Stromal cell of bone marrow (primary cell): ENCODE measurements at places on chromosomes 1 and 21.
A peak's percentile ranks its signal among the peaks of the same experiment; 100 is the strongest.

DNA sequence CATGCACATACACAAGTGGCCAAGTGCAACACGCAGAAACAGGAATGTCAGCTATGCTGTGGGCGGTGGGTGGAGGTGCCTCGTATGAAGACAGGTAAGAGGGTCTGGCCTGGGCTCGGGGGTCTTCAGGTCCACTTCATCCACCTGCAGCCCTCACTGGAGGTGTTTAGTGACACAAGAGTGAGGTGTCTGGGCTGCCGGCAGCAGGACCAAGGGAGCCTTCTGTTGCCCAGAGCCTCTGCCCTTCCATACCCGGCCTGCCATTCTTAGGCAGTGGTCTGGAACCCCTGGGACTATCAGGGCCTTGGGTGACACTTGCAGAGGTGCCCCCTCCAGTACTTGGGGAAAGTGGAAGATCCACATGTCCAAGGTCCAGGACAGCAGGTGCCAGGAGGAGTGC is 21.7 kb upstream of the ACTRT2 start:
- DNase-seq: no peak

- no peak for DNase-seq
Measured at GRCh38 chr1:28510273-28510969, 4.6 kb downstream of the RCC1 start.

- DNase-seq: no peak
Measured at GRCh38 chr1:48767975-48768510, 8.6 kb downstream of the BEND5 start.

- no peak for DNase-seq
Measured at GRCh38 chr1:217622042-217622441, 8.8 kb downstream of the GPATCH2 start.

- DNase-seq: no peak
Measured at GRCh38 chr1:153577624-153578051, 12.0 kb upstream of the S100A2 start.

- DNase-seq: no peak
Measured at GRCh38 chr1:201353186-201353940, 24.1 kb downstream of the TNNT2 start.

DNA sequence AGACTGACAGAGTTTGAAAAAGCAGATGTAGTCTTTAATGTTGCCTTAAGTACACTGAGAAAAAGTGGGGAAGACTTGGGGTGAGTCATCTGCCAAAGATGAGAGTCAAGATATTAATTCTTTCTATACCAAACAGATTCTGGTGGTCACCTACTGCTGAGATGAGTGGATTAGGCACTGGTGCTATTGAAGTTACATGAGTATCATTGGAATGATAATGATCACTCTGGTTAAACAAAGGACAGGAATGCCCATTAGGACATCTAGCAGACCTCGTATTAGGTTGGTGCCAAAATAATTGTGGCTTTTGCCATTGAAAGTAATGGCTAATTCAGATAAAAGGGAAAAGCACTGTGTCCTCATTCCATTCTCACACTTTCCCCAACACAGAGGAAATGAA is 1588.9 kb downstream of the KCNT2 start:
- no peak for DNase-seq

DNA sequence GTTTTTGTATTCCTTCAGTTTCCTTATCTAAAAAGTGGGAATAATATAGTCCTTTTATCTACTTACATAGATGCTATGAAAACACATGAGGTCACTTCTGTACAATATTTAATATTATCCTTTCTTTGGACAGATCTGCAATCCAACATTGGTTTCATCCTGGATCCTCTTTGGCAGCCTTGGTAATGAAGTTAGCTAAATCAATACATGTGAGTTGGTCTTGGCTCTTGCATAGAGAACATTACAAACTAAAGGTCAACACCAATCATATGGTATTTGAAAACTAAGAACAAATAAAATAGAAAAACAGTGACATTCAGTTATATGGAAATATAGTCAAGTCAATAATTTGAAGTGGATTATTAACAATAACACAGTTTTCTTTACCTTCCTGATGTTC is 3.2 kb upstream of the EDEM3 start:
- DNase-seq: no peak

GRCh38 chr1:243526180-243526579 is 270.3 kb downstream of the SDCCAG8 start:
- no peak for DNase-seq

DNA sequence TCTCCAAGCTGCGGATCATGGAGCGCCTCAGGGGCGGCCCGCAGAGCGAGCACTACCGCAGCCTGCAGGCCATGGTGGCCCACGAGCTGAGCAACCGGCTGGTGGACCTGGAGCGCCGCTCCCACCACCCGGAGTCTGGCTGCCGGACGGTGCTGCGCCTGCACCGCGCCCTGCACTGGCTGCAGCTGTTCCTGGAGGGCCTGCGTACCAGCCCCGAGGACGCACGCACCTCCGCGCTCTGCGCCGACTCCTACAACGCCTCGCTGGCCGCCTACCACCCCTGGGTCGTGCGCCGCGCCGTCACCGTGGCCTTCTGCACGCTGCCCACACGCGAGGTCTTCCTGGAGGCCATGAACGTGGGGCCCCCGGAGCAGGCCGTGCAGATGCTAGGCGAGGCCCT is 2.7 kb downstream of the CPTP start:
- no peak for DNase-seq

- DNase-seq: no peak
Measured at GRCh38 chr1:197063212-197063611, 3.8 kb downstream of the F13B start.

DNA sequence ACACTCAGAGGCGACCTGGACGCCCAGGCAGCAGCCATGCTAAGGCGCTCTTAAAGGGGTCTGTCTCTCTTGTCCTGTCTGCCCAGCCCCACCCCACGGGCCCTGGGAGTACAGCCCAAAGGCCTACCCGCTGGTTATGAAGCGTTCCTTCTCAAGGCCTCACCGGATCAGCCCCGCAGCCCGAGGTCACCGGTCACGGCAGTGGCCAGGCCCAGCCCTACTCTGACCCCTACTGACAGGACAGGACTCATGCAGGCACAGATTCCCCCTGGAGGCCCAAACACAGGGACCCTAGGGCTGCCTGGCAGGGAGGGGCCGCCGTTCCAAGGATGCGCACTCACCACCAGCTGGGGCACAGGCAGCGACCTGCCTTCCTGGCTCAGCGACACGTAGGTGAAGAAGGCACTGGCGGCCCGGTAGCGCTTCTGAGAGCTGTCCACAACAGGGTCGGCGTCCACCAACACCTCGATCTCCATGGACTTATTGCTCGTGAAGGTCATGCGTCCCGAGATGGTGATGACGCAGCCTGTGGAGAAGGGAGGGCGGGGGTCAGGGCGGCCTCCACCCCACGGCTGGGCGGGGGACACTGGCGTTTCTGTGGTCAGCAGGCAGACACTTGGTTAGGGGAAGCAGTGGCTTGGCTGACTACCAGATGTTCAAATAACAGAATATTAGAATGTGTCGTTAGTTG is 20.0 kb upstream of the GPR153 start:
- no peak for DNase-seq

DNA sequence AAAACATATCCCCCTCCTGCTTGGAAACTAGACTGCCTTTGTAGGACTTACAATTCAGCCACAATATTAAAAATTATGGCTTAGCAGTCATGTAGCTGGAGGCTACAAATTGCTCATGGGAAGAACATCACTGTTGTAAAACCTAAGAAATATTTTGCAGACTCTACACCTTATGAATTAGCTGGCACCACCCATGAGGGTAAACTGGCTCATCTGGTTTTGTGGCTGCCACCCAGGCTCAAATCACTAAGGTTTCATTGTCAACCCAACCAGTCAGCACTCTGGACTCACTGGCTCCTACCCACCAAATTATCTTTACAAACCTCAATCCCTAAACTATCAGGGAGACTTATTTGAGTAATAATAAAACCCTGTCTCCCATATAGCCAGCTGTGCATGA is 100.7 kb upstream of the OLFM3 start:
- DNase-seq: no peak

GRCh38 chr21:15422783-15423182 is 307.0 kb upstream of the USP25 start:
- peak; percentile 15 for DNase-seq

DNA sequence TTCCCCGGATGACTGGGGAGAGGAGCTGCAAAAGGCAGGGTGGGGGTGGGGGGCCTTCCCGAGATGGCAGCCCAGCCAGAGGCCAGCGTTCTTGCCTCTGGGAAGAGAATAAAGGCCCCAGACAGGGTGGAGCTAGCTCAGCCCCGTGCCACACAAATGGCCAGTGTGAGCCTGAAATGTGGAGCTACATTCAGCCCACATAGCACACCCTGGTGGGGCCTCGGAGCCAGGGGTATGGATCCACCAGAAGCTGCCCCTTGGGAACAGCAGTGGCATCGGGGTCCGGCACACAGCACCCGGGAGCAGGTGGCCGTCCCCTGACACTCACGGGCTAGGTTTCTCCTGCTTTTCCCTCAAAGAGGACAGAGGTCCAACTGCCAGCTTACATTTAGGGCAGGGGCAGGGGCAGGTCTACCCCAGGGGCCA is 93.9 kb downstream of the PDE9A start:
- no peak for DNase-seq

DNA sequence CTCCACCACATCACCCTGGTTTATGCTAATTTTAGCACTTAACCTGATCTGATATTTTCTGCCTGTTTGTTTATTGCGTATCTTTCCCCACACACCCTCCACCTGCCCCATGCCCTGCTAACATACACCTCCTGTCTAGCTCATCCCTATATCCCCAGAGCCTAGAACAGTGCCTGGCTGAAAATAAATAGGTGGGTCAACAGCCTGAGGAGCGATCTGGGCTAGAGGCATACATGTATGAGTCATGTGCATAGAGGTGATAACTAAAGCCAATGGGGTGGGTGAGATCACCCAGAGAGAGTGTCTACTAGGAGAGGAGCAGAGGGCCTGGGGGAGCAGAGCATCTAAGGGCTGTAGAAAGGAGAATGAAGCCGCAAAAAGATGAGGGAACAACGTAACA is 2.7 kb downstream of the HTR1D start:
- no peak for DNase-seq

DNA sequence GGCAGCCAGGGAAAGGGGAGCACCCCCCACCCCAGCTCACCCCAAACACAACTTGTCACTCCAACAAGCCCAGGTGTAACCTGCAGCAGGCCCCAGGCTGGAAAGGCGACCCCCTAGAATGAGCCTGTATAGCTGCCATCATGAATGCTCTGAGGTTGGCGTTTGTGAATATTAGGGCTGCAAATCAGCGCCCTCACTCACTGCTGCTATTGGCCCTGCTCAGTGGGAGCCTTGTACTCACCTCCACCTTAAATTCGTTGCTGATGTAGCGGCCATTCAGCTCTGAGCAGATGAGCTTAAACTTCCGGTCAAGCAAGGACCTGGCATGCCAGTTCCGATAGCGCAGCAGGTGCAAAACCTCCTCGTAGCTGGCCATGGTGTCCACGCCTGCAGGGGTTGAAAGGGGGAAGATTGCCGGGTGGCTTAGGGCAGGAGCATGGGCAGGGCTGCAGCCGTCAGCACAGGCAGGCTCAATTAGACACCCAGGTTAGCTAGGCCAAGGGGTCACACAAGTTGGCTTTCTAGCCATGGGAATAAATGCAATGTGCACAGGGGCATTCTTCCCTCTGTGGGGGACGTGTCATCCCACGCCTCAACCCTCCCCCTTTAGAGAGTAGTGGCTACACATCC is 81.7 kb downstream of the PIK3CD start:
- no peak for DNase-seq

- no peak for DNase-seq
Measured at GRCh38 chr1:234639961-234640360, 30.0 kb upstream of the IRF2BP2 start.

DNA sequence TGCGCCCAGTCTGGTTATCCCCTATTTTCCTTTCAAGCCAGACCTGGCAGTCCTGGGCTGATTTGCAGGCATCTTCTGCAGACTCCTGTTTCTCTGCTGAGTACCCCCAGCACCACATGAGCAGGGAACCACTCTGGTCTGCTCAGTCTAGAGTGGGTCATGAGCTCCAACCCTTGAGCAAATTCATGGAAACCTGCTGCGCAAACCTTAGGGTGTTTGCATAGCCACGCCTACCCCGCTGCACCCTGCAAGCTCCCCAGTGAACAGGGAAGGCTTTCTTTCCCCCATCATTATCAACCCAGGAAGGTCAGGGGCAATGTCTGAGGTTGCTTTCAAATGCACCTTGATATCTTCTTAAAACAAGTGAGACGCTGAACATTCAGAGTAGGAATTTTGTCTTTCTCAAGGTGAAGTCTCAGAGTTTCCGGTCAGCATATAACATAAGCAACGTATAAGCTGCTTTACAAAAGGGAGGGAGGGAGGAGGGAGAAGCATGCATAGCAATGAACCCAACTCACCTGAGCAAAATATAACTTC is 11.1 kb upstream of the KCNE1 start:
- no peak for DNase-seq

DNA sequence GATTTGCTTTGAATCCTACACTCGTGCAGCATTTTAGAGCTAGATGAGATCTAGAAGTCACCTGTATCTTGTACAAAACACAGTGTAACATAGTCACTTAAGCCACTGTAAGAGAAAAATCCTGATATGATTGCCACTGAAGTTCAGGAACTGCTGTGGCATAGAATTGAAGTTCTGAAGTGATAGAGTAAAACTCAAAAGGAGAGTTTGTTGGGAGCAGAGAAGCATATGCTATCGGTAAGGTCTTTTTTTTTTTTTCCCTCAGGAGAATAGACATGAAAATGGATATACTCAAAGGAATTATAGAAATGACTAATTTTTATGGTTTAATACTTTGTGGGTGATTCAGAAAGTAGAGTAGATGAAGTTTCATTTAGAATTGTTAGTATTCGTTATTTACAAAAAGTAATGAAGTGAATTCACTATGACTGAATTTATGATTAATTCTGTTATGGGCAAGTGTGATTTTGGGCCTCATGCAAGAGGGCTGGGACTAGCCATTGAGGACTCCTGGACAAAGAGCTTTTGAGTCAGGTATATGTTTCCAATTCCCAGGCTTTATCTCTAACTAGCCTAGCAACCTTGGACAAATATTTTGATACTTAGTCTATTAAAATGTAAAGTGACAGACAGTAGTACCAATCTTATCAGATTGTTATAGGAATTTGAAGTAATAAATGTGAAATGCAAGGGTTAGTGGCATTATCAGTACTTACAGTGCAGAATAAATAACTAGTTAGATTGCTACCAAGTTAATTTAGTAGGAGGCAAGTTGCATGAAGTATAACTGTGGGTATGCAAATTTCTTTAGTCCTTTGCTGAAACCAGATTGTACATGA is 3.1 kb downstream of the KCTD3 start:
- DNase-seq: no peak
